Peyer's patch (tissue), 4 donors: ENCODE measurements at places on chromosomes 12 and 14. TPM values are rescaled to one million over a fixed set of nuclear protein-coding genes. Genes with fewer than 3 reads are reported as not detected.

Gene CATSPERB
- 6.8 TPM for total RNA-seq

Gene SLC17A8
- 61.9 TPM for total RNA-seq

Gene HRK
- total RNA-seq = not detected

Gene KRT78
- not detected for total RNA-seq

DNA sequence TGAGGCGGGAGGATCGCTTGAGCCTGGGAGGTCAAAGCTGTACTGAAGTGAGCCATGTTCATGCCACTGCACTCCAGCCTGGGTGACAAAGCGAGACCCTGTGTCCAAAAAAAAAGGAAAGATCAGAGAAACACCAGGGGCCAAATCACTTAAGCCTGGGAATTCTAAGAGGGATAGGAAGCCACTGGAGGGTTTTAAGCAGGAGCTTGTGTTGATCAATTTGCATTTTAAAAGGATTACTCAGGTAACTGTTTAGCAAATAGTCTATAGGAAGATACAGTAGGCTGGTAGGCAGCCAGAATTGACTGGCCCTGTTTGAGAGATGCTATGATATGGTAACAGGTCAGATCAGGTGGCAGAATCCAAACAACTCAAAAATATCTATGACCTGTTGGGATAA, 162.7 kb downstream of the SPTSSA start:
- DNase-seq = no peak

- no peak for DNase-seq
These were observed 9.5 kb downstream of the RITA1 start for GRCh38 chr12:113194971-113195391.

- DNase-seq = no peak
These were observed 34.1 kb downstream of the IFT43 start for GRCh38 chr14:76019676-76020075.

DNA sequence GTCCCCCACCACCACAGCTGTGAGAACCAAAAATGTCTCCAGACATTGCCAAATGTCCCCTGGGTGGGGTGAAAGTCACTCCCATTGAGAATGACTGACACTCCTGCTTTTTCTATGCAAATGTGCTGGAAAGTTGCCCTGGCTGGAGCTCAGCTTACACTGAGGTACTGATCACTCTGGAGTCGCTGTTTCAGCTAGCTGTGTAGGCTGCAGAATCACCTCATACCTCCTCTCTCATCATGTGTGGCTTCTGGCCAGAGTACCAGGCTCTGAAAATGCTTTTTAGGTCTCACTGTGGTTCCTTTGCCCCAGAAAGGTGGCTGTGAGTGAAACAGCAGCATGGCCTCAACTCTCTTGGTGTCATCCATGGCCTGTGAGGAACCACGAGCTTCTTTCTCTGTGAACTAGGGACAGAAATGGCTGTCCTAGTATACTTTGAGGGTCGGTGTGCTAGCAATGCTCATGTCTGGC, 414.4 kb downstream of the DPF3 start:
- DNase-seq = no peak

DNA sequence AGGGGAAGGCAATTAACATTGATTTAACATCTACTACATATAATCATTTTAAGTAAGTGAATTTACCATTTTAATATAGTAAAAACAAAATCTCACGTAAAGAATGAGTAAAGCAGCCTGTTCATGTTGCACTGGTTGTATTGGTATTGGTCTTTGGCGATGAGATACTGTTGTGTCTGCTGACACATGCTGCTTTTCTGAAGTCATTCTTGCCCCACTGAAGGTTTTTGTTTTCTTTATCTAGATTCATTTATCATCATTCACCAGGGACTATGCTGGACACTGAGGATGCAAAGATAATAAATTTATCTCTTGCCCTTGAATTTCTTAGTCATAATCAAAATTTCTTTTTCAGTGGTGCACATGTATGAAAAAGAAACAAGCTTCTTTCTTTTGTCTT, 246.2 kb upstream of the NPAS3 start:
- DNase-seq = no peak

DNA sequence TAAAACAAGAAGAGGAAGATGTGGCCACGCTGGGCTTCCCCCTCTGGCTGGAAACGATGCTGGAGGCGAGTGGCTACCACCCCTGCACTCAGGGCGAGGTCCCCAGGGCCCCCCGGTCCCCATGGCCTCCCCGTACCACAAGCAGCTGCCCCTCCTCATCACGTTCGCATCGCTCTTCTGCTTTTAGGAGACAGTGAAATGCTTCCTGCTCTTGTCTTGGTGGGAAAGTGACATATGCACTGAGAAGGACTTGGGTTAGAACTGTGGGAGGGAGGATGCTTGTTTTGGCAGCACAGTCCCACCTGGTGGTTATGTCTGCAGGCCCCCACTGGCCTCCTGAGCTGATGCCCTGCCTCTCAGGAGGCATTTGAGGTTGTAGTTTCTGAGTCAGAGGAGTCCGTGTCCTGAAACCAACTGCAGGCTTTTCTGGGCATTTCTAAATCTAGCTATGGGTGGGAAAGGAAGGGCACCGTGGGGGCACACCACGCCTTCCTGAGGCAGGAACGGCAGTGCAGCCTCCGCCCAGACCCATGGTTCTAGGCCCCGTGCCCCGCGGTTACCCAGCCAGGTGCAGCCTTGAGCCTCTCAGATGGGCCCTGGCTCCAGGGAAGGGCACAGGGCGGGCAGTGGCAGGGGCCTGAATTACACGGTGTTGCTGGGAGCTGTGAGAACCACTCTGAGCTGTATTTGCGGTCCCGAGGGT, 139.3 kb downstream of the ADGRD1 start:
- DNase-seq = peak; percentile 56

DNA sequence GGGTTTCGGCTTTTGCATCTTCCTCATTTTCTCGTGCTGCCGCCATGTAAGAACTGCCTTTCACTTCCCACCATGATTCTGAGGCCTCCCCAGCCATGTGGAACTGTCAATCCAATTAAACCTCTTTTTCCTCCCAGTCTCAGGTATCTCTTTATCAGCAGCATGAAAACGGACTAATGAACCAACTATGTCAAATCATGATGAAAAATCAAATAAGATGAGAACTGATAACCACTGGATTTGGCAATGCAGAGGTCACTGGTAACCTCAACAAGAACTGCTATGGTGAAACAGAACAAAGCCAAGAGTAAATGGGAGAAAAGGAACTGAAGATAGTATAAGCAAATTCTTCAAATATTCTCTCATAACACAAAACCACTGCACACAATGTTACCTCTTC, 6.0 kb downstream of the EML5 start:
- DNase-seq = no peak

- DNase-seq = no peak
These were observed 66.8 kb upstream of the SLCO1C1 start for GRCh38 chr12:20628226-20628787.

DNA sequence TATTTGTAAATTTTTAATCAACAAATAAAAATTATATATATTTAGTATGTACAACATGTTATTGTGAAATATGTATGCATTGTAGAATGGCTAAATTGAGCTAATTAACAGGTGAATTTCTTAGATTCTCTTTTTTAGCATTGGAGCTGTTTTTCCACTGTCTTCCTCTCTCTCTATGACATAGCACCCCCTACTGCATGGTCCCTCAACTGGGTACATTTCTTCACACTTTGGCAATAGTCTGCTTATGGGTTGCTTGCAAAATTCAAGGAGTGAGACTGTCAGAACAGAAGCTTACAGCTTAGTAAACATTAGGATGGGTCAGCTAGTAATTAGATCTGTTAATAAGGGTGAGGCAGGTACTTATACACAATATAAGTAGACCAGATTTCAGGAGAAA, 658.5 kb upstream of the MGAT4C start:
- no peak for DNase-seq

GRCh38 chr14:47149326-47149725, 497.7 kb upstream of the RPL10L start:
- no peak for DNase-seq
